ENCODE measurements at places on chromosomes 3 and 15.
A peak's percentile ranks its signal among the peaks of the same experiment; 100 is the strongest.

- DNase-seq: no peak
Observed at GRCh38 chr3:99472385-99472784, 166.0 kb upstream of the COL8A1 start.

- no peak for DNase-seq
Observed at GRCh38 chr3:153756816-153757215, 364.4 kb upstream of the ARHGEF26 start.

- DNase-seq: no peak
Observed at GRCh38 chr3:167575000-167575600, 78.6 kb downstream of the WDR49 start.

GRCh38 chr15:101121511-101122090 lies 130.2 kb downstream of the CHSY1 start:
- DNase-seq: peak; percentile 54

DNA sequence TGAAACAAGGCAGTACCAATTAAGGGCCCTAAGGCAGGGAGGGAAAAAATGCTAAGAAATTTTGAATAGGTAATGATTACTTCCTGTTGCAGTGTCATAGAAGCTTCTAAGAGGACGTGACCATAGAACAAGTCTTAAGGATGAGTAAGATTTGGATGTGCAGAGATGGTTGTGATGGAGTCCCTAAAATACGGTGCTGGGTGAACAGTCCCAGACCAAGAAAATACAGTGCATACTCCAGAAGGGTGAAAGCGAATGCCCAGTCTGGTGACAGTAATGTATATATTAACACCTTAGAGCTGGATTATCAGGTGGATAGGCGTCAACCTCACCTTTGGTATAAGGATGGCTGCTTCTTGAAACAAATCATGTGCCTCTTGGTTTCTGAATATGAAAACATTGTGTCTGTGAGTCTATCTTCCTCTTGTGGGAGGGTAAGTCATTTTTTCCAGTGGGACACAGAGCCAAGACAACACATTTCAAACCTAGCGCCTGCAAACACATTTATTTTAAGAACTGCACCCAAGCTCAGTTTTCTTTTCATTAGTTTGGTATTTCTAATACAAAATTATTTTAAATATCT lies 101.2 kb upstream of the TP63 start:
- DNase-seq: no peak

DNA sequence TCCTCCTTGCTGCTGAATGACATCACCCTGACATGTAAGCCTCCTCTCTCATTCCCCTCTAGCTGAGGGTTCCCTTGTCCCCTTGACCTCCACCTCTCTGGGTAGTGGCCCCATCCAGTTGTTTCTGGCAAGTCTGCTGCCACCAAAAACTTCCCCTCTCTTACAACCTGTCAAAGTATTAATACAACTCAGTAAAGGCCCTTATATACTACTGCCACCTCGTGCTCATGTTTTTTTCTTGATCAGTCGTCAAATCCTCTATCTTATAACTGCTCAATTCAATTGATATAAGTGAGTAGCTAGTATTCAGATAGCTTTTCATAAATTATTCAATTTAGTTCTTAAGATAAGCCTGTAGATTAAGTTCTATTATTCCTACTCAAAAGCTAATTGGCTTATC lies 249.6 kb downstream of the MBNL1 start:
- DNase-seq: no peak

GRCh38 chr3:178802259-178802658 lies 266.0 kb downstream of the KCNMB2 start:
- no peak for DNase-seq

- DNase-seq: no peak
Observed at GRCh38 chr3:55795746-55796145, 308.6 kb upstream of the WNT5A start.
